NCI-H748 treated with DMSO at 0.1 percent for 48 hours (cell line): ENCODE measurements at places on chromosomes 5 and 9.

GRCh38 chr9:123235448-123235847 lies 32.9 kb downstream of the STRBP start:
- DNase-seq = no peak

- no peak for DNase-seq
Observed at GRCh38 chr5:143758750-143759149, 53.2 kb upstream of the HMHB1 start.

GRCh38 chr5:134365604-134366003 lies 1.4 kb downstream of the CDKL3 start:
- DNase-seq = no peak

DNA sequence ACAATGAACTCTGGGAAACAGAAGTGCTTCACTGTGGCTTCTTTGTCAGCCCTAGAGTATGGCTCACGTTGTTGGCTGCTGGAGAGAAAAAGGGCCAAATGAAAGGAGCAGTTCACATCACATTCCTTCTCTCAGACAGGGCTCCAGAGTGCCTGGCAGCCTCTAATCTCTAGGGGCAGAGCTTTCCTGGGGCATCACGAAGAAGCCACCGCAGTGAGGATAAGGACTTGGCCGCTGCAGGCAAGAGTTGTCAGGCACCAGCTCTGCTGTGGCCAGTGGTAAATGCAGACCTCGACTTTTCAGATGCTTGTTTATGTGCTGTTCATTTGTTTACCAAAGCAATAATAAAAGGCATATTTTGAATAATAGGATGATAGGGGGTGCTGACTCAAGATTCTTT lies 227.2 kb downstream of the ICE1 start:
- DNase-seq = no peak

DNA sequence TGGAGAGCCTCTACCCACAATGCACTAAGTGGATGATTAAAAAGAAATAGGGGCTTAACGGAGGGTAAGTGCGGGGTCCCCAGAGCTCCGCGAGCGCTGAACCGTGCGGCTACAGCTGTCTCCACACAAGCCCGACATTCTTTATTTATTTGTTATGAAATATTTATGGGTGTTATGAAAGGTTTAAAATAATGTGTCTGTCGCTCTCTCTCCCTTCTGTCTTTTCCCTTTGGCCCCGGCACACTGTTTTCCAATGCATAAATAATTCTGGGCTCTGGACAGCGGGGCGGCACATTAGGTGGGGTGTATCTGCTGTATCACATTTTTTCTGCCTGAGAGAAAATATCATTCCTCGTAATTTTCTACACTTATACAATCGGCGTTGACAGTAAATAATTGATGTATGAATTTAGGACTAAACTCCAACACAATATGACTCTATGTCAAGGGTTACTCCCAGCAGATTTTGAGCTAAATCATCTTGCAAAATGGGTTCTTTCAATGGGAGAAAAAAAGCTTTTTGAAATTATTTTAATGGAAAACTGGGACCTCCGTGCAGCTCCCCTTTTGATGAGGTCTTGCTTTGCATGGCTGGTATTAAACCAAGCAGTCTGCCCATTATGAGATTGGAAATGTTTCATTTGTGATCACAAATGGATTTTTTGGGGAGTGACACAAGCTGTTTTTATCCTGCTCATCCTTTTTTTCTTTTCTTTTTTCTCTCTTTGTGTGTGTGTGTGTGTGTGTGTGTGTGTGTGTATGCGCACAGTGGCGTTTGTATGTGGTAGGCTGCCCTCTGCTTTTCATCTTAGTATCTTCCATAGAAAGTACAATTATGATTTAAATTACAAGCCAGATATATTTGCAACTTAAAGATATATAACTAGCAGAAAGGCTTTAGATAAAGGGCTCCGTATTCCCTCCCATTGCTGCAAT lies 370.6 kb upstream of the IRX4 start:
- DNase-seq = no peak

DNA sequence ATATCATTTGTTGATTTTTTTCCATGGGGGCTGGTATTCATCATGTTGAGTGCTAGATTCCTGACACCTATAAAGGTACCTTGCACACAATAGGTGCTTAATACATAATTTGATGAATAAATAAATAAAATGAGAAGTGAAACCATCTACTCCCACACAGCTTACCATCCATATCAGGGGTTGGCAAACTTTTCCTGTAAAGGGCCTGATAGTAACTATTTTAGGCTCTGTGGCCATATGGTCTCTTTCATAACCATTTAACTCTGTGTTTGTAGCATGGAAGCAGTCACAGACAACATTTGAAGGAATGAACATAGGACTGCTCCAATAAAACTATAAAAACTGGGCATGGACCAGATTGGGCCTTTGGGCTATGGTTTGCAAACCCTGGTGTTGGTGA lies 100.3 kb downstream of the GCNT1 start:
- DNase-seq = no peak

DNA sequence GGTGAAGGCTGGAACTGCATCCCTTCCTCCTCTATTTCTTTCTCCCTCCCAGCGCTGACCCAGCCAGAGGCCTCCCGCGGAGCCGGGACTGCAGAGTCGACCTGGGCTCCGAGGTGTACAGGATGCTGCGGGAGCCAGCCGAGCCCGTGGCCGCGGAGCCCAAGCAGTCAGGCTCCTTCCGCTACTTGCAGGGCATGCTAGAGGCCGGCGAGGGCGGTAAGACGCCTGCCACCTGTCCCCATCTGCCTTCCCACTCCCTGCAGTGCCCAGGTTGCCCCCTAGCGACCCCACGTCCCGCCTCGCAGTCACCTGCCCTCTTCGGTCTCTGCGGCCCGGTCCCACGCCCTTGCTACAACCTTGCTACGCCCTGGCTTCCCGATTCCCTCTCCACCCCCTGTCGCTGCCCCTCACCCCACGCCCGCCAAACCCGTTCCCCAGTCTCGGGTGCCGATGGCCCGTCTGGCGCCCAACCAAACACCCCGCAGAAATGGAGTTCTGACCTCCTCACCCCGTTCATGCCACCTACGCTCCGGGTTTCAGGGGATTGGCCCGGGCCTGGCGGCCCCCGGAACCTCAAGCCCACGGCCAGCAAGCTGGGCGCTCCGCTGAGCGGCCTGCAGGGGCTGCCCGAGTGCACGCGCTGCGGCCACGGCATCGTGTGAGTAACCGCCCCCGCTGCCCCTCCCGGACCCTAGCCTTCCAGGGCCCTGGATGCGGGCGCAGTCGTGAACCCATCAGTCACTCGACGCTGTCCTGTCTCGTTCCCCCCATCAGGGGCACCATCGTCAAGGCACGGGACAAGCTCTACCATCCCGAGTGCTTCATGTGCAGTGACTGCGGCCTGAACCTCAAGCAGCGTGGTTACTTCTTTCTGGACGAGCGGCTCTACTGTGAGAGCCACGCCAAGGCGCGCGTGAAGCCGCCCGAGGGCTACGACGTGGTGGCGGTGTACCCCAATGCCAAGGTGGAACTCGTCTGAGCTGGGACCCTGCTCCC lies 14.1 kb downstream of the PDLIM4 start:
- DNase-seq = no peak

DNA sequence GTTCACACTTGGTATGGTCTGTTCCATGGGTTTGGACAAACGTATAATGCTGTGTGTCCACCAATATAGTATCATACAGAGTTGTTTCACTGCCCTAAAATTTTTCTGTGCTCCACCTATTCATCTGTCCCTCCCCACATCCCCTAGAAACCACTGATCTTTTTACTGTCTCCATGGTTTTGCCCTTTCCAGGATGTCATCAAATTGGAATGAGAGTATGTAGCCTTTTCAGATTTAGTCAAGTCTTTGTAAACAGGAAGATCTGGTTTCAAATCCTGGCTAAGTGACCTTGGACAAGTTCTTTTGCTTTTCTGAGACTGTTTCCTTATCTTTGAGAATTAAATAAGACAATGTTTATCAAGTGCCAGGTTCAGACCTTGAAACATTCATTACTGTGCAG lies 13.2 kb upstream of the LVRN start:
- no peak for DNase-seq

DNA sequence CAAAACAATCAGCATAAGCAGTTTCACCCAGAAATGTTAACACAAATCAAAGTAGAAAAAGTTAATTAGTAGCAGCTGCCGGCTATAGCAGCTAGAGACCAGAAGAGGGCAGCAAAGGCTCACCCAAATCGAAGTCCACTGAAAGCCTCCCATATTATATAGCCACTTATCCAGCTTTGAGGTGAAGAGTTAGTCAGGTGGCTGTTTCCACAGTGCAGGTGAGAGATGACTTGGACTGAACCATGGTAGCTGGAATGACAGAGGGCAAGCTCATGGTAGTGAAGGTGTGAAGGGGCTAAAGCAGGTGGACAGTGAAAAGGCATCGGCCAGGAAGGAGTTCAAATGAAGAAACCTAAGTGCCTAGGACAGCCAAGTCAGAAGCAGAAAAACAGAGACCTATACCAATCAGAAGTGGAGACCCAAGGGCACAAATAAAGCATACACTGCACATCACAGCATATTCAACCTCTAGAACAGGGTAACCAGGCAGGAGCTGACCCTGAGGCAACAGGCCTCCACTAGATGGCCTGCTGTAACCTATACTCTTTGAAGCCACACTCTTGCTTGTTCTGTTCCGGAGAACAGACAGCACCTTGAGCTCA lies 7.2 kb upstream of the RNF38 start:
- DNase-seq = peak; percentile 86

GRCh38 chr5:147223343-147223742 lies 11.5 kb upstream of the STK32A start:
- no peak for DNase-seq

DNA sequence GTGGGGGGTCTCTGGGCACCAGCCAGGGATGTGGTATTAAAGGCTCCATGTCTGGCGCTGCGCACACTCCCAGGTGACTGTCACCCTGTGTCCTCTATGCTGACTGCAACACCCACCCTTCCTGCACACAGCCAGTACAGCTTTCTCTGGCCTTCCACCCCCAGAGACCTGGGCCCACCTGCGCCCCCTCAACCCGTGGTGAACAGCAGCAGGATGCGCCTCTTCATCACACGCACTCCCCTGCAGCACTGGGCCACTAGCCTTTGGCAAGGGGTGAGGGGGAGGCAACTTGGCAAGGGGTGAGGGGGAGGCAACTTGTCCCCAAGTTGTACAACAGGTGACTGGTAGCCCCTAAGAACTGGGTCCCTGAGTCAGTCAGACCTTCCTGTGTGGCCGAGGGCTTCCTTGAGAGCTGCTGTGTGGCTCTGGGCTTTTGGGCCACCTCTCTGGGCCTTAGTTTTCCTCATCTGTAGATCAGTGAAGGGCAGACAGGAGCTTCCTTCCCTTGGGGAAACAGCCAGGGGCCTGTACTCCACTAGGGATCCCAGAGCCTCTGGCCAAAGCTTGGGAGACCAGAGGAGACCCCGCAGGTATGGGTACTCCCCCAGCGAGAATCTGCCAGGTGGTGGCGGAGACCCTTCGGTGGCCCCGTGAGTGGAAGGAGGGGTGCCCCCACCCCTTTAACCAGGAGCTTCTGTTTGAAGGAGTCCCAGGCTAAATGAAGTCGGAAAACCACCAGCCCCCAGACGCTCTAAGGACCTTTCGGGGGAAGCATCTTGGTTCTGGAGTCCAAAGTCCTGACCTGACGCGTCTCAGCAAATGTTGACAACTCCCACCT lies 4.5 kb downstream of the CRAT start:
- no peak for DNase-seq

DNA sequence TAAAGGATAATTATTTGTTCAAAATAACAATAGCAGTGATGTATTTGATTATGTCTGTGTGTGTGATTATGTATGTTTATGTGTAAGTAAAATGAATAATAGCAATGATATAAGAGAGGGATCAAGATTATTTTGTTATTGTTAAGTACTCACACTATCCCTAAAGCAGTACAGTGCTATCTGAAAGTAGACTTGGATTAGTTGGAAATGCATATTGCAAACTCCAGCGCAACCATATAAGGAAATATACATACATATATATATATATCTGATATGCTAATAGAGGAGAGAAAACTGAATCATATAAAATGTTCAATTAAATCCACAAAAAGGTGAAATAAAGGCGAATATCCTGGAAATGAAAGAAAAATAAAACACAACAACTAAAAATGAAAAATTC lies 268.4 kb downstream of the HINT1 start:
- peak; percentile 5 for DNase-seq

- DNase-seq = no peak
Observed at GRCh38 chr9:84781458-84781857, 111.9 kb downstream of the NTRK2 start.

GRCh38 chr5:93285461-93285860 lies 295.6 kb downstream of the NR2F1-AS1 start:
- DNase-seq = no peak

DNA sequence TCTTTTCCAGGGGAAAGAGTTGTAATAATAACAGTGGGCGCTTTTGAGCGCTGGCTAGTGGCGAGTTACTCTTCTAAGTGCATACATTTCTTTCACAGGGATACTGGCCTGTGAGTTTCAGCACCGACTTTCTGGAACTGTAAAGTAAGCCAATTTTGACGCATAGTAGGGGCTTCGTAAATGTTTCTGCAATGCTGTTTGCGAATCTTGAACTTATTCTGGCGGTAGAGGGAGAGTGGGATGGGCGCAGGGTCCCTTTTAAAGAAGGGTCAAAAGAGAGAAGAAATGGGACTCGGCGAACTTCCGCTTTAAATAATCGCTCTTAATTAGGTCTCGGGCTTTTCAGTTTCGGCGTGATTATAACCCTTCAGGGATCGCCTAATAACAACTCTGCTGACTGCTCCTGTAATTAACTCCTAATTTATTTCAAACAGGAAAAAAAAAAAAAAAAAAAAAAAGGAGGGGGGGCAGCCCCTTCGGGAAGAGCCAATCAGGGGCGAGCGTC lies 351 bp upstream of the MSX2 start:
- DNase-seq = no peak

- DNase-seq = no peak
Observed at GRCh38 chr5:135458921-135459331, 6.8 kb upstream of the TIFAB start.

DNA sequence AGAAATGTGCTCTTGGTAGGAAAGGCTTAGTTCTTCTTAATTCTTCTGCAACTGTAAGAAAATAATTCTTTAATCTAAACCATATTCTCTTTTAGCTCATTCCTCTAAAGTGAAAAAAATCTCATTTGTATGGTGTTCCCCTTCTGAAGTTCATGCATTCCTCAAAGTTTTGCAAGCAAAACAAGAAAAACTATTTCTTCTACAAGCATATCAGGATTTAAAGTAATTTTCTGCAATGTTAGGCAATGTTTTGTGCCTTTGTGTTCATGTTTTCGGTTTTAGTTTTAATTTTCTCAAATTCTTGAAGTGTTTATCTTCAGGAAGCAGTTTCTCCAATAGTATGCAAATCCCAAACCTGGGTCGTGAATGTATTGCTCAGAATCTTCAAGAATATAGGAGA lies 12.7 kb upstream of the GPR21 start:
- no peak for DNase-seq

DNA sequence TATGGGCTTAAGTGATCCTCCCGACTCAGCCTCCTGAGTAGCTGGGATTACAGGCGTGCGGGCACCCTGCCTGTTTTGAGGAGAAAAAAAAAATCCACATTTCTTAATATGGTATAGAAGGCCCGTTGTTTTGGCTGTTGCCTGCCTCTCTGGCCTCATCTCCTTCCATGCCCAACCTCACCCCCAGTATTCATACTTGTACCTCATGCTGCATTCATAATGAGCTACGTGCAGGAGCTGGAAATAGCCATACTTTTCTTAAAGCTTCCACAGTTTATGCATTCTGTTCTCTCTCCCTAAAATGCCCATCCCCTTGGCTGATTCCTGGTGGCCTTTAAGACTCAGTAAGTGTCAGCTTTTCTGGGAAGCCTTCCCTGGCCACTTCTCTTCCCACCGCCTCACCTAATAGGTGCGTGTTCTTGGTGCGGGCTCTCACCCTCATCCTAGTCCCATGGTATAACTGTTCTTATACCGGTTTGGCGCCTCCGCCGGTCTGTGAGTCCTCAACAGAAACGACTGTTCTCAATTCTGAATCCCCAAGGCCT lies 2.1 kb upstream of the TPM2 start:
- DNase-seq = no peak

GRCh38 chr9:133759946-133760345 lies 21.8 kb upstream of the SARDH start:
- DNase-seq = no peak
